ENCODE measurements at places on chromosomes 6 and 20. TPM values are rescaled to one million over a fixed set of nuclear protein-coding genes. Genes with fewer than 3 reads are reported as not detected.

DNA sequence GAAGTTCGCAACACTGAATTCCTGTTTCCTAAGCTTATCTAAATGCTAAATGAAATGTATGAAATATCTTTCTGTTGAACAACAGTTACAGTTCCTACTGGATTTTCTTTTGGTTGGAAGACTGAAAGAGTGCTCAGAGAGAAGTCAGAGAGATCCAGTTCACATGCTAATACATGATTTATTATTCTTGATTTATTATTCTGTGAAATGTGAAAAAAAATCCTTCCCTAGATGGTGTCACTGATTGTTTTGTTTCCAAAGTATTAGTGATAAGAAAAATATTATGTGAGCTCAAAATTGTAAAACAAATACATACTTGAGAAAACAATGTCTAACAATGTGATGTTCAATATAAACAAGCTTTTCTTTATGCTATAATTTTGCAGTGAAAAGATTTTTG lies 42.1 kb downstream of the ADGRG6 start:
- DNase-seq = no peak

- no peak for DNase-seq
Observed at GRCh38 chr6:30154709-30155519, 6.1 kb downstream of the TRIM10 start.

The COL19A1 gene
- not detected for total RNA-seq

GRCh38 chr6:35173427-35174087 lies 32.4 kb upstream of the TCP11 start:
- DNase-seq = no peak

GRCh38 chr6:88749849-88750248 lies 213.6 kb downstream of the RNGTT start:
- no peak for DNase-seq

GRCh38 chr20:13024596-13024995 lies 15.8 kb downstream of the SPTLC3 start:
- DNase-seq = no peak

The SCUBE3 gene
- 0.67 TPM for total RNA-seq
